Motor neuron (in vitro differentiated cells): ENCODE measurements at places on chromosomes 16 and 17. TPM values are rescaled to one million over a fixed set of nuclear protein-coding genes. Genes with fewer than 3 reads are reported as not detected.

TK1 gene
- 0.50 and 0.57 TPM in 2 replicates for total RNA-seq

NOTUM gene
- 0.32 and 0.36 TPM in 2 replicates for total RNA-seq

ABCC3 gene
- 2.0 and 2.5 TPM in 2 replicates for total RNA-seq

KRTAP9-2 gene
- total RNA-seq = not detected in 2 replicates

KCNJ16 gene
- total RNA-seq = 5.1 and 6.4 TPM in 2 replicates

SBK1 gene
- 0.36 and 1.2 TPM in 2 replicates for total RNA-seq

ZNF423 gene
- total RNA-seq = 27.4 and 29.7 TPM in 2 replicates

TNS4 gene
- 0.05 and 0.08 TPM in 2 replicates for total RNA-seq

TNK1 gene
- 3.5 and 4.0 TPM in 2 replicates for total RNA-seq

COPS3 gene
- total RNA-seq = 135 TPM in 2 replicates
